ENCODE measurements at places on chromosomes 7 and 10.

DNA sequence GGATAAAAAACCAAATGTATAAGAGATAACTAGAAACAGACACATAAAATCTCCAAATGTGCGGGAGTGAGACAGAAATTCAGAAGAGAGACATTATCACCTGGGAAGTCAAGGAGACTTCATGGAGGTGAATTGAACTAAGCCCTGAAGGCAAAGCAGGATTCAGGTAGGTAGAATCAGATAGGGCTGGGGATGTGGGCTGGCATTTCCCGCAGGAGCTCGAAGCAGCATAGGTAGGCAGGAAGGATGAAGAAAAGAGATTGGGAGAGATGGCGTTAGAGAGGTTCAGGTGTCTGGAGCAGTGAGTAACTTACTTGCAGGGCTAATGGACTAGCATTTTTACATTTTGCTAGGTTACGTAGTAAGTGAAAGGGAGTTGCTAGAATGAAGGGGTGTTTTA, 58.2 kb upstream of the NRP1 start:
- no peak for DNase-seq

DNA sequence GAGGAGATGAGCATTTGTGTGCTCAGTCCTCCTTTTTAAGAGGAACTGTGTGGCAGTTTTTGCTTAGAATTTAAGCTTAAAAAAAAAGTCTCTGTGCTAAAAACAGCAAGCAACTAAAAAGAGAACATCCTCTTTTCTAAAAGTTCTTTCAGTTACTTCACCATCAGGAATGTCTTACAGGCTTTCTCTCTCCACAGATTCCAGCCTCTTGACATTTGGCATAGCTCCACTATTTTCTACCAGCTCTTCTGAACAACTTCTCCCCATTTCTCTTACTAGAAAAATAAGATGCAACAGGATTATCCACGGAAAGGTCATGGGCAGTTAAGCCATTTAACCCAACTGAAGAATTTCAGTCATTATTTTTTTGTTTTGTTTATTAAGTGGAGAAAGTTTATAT, 13.2 kb downstream of the PCLO start:
- no peak for DNase-seq

DNA sequence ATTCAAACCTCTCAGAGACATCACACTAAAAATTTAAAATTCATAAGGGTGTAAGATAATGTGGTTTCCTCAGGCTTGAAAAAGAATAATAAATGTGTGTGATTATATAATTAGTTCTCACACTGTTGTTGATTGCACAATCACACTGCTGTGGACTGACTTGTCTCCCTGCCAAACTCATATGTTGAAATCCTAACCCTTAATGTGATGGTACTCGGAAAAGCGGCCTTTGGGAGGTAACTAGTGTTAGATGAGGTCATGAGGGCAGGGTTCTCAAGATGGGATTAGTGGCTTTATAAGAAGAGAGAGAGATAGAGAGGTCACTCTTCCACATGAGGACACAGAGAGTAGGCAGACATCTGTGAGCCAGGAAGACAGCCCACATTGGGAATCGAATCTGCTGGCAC, 128.5 kb upstream of the COL1A2 start:
- DNase-seq: peak; percentile 67

GRCh38 chr10:118732245-118733165, 22.3 kb downstream of the CACUL1 start:
- no peak for DNase-seq

- no peak for DNase-seq
Measured at GRCh38 chr10:59047180-59047579, 129.3 kb upstream of the PHYHIPL start.

GRCh38 chr7:1777122-1777521, 107.0 kb downstream of the ELFN1 start:
- no peak for DNase-seq

GRCh38 chr10:16195178-16195769, 241.5 kb upstream of the PTER start:
- DNase-seq: no peak

DNA sequence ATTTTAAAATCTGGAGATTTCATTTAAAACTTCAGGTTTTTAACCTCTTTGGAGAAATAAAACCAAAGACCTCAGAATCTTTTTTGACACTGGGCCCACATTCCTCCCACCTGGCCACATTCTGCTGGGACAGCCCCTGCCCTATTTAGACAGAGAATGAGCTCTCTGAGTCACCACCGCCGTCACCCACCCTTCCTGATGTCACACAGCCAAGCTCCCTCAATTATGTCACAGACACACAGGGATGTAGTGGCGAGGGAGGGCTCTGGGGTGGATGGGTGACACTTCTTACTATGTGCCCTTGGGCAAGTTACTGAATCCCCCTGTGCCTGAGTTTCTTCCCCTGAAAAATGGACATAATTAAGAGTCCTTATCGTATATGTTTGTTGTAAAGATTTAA, 162.6 kb downstream of the RAB11FIP2 start:
- DNase-seq: no peak

DNA sequence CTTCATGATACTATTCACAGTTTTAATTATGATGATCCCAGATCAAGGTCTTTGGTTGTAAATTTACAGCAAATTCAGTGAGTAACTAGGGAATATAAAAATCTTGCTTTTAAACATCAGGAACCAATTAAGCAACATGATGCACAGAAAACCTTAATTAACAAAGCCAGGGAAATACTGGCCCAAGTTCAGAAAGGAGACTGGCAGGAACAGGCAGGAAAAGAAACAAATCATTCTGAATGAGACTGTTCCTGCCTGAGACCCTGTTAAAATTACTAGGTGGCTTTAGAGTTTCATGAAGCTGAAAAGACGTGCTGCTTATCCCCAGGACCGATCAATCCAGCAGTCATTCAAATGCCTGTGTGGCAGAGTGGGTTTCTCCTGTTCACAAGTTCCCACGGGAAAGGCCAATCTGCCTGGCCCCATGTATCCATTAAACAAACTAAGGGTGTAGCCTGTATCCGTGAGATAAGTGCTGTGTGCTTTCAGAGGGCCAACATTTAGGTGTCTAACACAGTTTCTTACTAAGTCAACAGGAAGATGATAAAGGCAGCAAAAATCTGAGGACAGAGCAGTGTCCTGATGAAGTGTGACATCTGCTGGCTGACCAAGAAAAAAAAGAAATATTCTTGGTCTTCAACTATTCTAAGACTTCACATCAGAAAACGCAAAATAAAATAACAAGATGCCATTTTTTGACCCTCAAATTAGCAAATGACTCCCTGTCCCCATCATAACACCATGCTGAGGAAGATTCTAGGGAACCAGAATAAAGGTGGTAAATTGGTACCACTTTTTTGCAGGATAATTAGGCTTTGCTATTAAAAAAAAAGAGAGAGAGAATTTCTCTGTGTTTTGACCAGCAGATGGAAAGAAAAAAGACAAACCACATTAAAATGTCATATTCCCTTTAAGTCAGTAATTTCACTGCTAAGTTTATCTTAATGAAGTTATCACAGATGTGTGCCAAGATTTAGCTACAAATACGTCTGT, 34.2 kb downstream of the PUS7 start:
- no peak for DNase-seq

DNA sequence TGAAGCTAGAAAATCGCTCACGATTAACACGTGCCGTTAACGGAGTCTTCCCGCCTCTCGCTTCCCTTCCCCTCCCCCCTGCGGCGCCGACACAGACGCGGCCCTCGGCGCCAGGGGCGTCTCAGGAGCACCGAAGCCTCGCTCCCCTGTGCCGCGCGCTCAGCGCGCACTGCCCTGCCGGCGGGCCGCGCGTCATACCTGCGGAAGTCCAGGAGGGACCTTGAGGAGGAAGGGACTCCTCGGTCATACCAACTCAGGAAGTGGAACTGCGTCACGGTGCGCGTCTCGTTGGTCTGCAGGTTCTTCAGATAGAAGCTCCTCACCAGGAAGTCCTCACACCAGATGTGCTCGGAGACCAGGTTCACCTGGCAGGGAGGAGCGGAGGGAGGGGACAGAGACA, 239.6 kb downstream of the DNAJB6 start:
- DNase-seq: no peak

DNA sequence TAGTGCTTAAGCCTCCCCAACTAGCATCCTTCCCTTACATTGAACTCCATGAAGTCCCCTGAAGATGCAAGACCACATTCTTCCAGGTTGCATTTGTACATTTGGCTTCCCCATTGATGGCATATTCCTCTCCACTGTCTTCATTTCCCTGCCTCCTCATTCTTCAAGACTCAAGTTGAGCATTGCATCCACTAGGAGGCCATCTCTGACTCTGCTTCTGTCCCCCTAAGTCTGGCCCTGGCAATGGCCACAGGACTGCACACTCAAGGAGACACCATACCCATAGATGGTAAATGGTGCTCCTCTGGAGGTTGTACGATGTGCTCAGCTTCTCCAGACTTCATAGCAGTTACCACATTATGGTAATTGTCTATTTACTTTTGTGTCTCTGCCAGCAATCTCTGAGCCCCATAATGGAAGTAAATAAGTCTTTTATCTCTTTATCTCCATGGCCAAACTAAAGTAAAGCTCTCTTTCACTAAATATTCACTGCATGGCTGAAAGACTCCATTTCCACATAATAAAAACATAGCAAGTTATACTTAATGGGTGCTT, 112.6 kb downstream of the PTPRZ1 start:
- DNase-seq: no peak

- DNase-seq: no peak
Measured at GRCh38 chr10:24814568-24815313, 91.1 kb upstream of the ARHGAP21 start.

DNA sequence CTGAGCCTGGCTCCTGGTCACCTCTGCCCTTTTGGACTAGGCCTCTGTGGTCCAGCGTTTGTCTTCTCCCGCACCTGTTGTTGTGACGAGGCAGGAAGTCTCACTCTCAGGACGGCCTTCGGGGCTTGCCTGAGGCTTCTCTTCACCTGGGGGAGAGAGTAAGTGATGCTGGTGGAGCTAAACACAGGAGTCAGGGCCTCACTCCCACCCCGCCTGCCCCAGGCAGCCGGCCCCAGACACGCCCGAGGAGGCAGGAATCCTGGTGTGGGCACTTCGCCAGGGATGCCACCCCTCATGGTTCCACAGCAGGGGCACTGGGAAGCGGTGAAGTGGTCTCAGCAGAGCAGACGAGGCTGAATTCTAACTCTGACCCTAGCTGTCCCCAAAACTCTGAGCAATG, 42.4 kb downstream of the IL2RA start:
- no peak for DNase-seq

DNA sequence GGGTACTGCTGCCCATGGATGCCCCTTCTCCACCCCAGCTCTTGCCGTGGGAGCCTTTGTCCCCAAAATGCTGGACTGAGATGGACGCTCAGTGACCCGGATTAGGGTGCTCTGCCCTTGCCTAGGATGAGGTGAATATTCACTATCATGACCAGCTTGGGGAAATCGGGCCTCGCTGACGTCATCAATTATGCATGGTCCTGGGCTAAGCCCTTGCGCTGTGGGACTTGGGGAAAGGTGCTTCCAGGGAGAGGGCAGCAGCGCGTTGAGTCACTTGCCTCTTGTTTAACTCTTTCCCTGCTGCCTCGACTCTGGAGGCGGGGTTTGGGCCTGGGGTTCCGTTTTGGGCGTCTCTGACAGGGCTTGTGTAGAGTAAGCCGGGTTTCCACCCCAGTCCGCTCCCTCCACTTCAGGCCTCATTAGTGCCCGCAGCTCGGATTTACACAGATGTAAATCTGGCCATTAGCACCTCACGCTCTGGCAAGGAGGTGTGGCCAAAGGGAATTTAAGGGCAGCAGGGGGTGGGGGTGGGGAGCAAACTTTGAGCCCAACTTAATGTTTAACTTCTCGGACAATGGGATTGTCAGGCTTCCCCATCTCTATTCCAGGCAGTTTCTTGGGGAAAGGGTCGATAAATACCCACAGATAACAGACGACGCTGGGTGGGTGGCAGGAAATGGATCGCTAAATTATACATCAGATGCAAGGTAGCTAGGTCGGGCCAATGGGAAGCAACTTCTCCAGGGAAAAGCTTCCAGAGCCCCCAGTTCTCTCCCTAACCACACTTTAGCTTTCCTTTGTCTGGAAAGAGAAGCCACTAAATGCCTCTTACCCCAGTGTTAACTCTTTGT, 51.3 kb upstream of the TCF7L2 start:
- DNase-seq: no peak

- no peak for DNase-seq
Measured at GRCh38 chr7:37315772-37316715, 132.6 kb downstream of the ELMO1 start.

- no peak for DNase-seq
Measured at GRCh38 chr7:30995536-30995935, 31.8 kb downstream of the GHRHR start.

GRCh38 chr7:24233386-24233785, 50.6 kb upstream of the NPY start:
- no peak for DNase-seq

DNA sequence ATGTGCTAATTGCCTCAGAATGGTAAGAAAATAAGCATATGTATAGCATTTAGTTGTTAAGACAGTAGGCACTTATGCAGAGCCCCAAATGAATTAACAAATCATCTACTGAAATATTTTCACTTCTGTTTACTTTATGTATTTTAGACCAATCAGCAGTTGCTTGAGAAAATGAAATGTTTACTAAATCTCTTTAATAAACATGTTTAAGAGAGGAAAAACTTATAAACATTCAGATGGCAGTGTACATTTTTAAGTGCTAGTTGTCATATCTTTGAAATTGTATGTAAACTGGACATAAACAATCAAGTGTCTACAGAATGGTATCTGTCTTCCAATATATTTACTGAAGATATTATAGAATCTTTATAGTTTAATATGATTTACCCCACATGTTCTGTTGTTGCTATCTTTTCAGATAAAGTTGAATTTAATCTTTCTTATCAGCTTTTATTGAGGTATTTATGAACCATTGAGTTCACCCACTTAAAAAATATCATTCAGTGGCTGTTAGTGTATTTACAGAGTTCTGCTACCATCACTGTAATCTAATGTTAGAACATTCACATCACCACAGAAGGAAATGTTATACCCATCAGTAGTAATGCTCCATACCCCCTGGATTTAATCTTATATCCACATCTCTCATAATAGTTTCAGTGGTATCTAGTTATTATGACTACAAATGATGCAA, 264.3 kb downstream of the ADK start:
- no peak for DNase-seq

GRCh38 chr10:62402508-62402907, 28.3 kb downstream of the ZNF365 start:
- DNase-seq: no peak

GRCh38 chr7:99953649-99954048, 22.2 kb downstream of the AZGP1 start:
- DNase-seq: peak; percentile 83

- DNase-seq: peak; percentile 54
Measured at GRCh38 chr7:64098-64915, 128.1 kb upstream of the FAM20C start.

DNA sequence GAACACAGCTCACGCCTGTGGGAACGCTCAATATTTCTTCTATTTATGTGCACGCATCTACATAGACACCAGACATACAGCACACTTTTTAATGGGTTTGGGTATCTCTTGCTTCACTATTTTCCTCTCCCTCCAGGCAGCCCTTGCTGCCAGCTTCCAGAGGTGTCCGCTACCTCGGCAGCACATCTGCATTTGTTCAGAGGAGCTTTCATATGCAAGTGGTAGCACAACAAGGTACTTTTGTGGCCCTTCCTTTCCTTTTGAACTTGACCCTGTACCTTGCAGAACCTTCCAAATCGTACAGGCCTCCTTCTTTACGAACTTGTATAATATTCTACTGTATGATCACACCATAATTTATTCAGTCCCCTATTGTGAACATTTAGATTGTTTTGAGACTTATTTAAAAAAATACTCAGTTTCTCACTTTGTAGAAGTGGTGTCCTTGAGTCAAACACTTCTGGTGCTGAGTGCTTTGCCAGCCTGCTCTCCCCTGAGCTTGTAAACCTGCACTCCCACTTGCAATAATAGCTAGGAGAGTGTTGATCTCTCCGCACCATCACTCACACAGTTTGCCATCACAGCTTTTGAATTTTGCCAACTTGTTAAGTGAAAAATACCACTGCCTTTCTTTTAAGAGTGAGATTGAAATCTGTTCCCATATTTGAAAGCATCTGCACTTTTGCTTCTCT, 106.0 kb upstream of the ZNF32 start:
- no peak for DNase-seq

All from AML-193 (cell line).